Caco-2 (cell line): ENCODE measurements at places on chromosomes 2 and 18.

- peak; percentile 85 for DNase-seq
Observed at GRCh38 chr2:190718652-190719526, 70.0 kb downstream of the NAB1 start.

DNA sequence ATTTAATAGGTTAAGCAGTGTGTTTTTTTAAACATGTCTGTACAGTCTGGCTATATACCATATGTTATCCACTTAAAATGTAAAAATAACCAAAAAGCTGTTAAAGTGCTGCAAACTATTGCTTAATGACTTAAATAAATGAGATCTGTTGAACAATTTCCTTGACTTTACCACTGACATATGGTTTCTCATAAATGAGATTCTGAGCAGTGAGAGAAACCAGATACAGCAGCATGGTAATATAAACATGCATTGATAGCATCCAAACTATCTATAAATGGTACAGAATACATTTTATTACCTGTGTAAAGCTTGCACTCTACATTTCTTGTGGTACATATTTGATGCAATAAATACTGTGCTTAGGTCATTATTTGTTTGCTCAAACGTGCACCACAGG lies 36.3 kb upstream of the TTC21B start:
- no peak for DNase-seq

GRCh38 chr2:38406597-38407110 lies 29.6 kb upstream of the ATL2 start:
- DNase-seq, result no peak

GRCh38 chr2:13000664-13001363 lies 284.1 kb downstream of the TRIB2 start:
- no peak for DNase-seq

- DNase-seq, result no peak
Observed at GRCh38 chr2:220394433-220394832, 767.0 kb downstream of the SLC4A3 start.

- DNase-seq, result no peak
Observed at GRCh38 chr2:182915369-182916326, 49.2 kb upstream of the FRZB start.

- no peak for DNase-seq
Observed at GRCh38 chr2:66981074-66981473, 416.1 kb upstream of the ETAA1 start.

DNA sequence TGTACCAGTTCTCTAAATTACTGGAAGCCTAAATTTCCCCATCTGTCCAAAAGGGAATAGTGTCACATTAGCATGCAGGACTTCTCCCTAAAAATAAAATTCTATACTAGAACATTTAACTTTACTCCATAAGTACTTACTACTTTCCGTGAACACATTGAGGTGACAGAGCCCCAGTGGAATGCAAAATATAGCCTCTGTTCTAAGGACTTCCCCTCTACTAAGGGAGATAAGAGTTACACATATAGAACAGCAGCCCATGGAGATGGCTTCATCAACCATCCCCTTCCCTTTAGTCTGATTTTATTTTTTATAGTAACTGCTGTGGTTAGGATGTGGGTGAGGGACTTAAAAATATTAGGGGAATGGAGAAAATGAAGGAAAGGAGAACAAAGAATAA lies 68.9 kb upstream of the STPG4 start:
- no peak for DNase-seq

GRCh38 chr18:28039078-28039477 lies 137.9 kb downstream of the CDH2 start:
- DNase-seq, result no peak

GRCh38 chr2:86372641-86373502 lies 35.4 kb upstream of the REEP1 start:
- DNase-seq, result peak; percentile 68

DNA sequence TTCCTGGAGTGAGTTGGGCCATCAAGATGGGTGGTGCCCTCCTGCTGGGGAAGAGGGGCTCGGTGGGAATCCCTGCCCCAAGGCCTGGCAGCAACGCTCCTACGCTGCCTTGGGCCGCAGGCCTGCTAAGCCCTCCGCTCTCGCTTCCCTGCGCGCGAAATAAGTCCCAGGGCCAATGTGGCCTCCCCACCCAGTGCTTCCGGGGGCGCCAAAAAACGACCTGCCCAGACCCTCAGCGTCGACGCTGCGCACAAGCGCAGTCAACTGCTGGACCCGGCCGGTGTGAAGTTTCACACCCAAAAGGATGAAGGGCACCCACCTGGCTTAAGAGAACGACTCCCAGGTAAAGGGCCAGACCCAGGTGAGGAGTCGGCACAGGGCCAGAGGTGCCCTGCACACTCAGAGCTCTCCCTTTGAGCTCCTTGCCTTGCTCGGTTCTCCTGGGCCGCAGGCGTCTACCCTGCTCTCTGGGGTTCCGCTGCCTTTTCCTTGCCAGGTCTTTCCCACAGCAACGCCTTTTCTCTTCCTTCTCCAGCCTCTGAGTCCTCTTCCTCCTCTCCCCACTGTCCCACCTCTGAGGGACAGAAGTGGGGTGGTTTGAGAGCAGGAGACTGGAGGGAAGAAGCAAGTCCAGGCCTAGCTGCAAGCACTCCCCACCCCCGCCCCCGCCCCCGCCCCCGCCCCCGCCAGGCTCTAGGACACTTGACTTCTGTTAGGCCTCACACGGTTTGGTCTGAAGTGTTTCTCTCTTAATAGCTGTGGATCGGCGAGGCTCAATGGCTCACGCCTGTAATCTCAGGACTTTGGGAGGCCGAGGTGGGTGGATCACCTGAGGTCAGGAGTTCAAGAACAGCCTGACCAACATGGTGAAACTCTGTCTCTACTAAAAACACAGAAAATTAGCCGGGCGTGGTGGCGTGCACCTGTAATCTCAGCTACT lies at the start of gene DNAJC5G:
TSS of gene DNAJC5G (plus strand) at position 223 of the 940 bp plus-strand sequence. CDS start 1,296 bp downstream, outside the sequence.
- DNase-seq, result no peak

- no peak for DNase-seq
Observed at GRCh38 chr18:79223431-79223830, 154.2 kb downstream of the ATP9B start.

- DNase-seq, result no peak
Observed at GRCh38 chr18:9987931-9988330, 74.1 kb downstream of the VAPA start.

DNA sequence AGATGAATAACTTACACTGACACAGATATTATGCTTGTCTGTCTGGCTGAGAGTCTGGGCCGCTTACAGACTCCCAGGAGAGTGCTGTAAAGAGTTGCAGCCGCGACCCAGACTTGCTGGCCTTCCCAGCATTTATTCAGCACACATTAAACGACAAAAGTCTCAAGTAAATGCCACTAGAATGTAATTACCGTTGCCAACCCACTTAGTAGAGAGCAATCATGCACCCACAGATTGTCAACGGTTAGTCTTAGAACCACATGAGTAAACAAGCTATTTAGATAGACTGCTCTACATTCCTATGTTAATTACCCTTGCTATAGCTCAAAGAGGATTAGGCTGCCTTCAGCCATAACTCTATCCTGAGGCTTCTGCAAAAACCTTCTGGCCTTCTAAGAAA lies 47.8 kb upstream of the C2orf74 start:
- DNase-seq, result no peak

DNA sequence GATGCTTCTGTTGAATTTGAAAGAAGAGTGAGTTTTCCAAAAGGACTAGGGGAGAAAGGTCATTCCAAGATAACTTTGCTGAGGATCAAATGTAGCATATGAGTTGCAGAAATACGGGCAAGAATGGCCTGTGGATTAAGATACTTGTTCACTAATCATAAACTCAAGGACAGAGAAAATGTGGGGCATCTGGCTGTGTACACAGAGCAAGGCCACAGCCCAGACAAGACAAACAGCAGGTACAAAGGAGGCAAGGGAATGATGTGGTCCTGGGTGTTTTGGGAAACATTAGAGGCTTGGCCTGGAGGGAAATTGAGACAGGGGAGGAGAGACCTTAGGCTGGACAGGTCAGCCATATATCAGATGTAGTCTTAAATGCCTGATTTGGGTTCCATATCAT lies 254.8 kb downstream of the TTC32 start:
- DNase-seq, result peak; percentile 9

DNA sequence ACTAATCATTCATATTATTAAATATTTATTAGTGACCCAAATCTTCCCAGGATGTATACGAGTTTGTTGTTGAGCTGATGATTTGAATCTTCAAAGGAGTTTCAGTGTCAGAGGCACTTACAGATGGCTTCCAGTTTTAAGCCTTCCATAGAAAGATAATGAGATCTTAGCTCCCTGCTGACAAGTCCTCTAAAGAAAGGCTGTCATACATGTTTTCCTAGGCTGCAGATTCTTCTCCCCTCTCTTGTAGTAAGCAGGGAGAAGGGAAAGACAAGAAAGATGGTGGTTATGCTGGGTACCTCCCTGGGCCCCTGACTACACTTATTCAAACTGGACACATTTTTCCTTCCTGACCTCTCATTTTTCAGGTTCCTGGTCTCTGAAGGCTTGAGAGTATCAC lies 8.1 kb upstream of the GAREM1 start:
- no peak for DNase-seq

- no peak for DNase-seq
Observed at GRCh38 chr2:46066116-46066515, 231.1 kb upstream of the EPAS1 start.

DNA sequence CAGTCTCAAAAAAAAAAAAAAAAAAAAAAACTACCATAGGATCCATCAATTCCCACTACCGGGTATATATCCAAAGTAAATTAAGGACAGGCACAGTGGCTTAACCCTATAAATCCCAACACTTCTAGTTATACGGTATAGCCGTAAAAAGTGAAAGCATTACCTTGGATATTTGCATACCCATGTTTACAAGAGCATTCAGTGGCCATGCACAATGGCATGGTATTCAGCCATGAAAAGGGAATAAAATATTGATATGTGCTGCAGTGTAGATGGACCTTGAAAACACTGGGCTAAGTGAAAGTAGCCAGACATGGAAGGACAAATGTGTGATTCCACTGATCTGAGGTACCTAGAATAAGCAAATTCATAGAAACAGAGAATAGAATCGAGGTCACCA lies 111.8 kb upstream of the CAB39 start:
- no peak for DNase-seq

- DNase-seq, result no peak
Observed at GRCh38 chr2:23387845-23388244, 2.9 kb downstream of the KLHL29 start.

DNA sequence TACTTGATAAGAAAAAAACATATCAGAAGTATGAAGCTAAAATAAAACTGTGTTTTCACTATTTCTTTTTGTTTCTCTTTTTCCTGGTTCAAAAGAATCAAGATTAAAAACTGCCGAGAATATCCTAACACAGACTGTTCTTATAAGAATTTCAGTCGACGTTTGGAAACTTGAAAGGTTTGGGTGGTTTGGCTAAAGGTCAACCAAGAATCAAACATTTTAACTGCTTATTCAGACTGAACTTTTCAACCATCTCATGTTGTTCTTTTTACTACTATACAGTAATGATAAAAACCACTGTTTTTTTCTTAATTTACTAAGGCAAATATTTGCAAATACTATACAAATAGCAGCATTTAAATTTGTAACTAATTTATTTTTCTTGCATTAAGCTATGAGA lies 308.5 kb upstream of the TFPI start:
- DNase-seq, result no peak

DNA sequence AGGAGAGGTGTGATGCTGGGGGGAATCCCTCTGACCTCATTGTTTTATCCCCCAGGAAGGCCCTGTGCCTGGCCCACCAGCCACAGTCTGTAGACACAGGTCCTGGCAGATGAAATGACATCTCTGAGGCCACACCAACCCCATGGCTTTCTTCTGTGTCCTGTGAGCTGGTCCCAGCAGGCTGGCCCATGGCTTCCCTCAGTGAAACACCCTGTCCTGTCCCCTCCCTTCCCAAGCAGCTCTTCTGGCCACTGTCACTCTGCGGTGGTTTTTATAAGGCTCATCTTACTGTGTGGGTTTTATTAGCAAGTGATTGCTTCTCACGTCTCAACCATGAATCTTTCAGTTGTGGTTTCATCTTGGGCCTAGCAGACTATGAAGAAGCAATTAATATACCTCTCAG lies 102.8 kb upstream of the STPG4 start:
- no peak for DNase-seq

DNA sequence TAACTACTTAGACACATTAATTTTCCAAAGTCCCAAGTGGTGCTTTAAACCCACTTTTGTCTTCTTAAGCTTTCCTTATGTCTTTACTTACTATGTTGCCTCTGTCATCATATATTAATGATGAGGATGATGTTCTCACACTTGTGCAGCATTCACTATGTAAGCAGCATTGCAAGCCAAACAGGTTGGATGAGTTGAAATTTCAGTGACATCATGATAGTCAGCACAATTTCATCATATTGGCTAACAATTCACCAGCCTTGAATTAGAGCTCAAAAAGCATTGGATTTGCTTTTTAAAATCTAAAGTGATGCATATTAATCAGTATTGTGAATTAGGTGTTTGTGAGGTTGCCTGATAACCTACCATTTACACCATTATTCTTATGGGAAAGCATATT lies 7.7 kb downstream of the APLF start:
- DNase-seq, result no peak

DNA sequence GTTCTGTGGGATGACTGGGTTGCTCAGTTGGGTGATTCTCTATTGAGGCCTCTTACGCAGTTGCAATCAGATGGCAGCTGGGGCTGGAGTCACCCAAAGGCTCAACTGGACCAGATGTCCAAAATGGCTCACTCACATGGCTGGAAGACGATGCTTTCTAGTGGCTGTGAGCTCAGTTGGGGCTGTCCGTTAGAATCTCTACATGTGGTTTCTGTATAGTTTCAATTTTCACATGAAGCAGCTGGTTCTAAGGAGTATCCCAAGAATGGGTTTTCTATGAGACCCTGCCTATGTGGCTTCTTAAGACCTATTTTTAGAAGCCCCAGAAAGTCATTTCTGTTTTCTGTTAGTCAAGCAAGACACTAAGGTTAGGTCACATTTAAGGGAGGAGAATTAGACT lies 4.4 kb downstream of the XRCC5 start:
- no peak for DNase-seq

- peak; percentile 73 for DNase-seq
Observed at GRCh38 chr2:227871375-227871791, at the start of gene DAW1. Gene DAW1 (plus strand): TSS chr2:227871631. CDS start chr2:227871690, 59 bp downstream.

- DNase-seq, result no peak
Observed at GRCh38 chr2:144240656-144241339, 279.1 kb downstream of the ZEB2 start.

DNA sequence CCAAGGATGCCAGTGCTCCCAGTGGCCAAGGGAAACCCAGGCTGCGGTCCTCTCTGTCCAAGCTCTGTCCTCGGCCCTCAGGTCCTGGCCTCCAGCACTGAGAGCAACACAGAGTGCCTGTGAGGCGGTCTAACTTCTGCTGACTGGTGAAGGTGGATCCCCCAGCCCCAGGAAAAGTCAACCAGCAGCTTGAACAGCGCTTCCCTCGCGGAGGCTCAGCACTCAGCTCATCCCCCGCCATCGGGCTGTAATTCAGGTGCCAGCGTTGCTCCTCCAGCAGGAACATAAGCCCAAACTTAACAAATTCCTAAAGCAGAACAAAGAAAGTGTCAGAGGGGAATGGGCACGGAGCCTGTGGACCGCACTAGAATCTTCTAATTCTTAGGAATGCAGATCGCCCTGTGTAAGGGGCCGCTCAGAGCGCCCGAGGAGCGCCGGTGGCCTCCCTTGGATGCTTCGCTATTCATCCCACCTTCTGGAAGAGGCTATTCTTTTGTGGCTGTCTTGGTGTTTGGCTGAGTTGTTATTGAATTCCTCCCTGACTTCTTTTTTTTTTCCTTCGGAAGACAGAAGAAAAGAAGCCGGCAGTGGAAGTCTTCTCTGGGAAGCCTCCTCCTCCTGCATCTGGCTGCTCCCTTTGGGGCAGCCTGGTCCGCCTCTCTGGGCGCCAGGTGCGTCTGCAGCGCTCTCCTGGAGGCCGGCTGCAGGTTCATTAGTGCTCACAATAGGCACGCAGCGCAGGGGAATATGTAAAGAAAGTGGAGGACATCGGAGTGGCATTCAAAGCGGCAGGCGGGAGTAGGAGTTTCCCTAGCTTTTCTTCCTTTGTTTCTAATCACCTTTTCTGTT lies 905.6 kb downstream of the TSN start:
- no peak for DNase-seq
